CD4-positive, alpha-beta T cell treated with Interferon alpha-2 for 1 hour (primary cell): ENCODE measurements at places on chromosomes 3 and 15.

DNA sequence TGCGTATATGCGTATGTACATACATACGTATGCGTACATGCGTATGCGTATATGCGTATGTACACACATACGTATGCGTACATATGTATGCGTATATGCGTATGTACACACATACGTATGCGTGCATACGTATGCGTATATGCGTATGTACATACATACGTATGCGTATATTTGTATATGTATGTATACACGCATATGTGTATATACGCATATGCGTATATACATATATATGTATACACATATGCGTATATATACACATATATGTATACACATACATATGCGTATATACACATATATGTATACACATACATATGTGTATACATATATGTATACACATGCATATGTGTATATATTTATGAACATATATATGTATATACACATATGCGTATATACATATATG lies 12.1 kb downstream of the MCTP2 start:
- DNase-seq, result no peak

DNA sequence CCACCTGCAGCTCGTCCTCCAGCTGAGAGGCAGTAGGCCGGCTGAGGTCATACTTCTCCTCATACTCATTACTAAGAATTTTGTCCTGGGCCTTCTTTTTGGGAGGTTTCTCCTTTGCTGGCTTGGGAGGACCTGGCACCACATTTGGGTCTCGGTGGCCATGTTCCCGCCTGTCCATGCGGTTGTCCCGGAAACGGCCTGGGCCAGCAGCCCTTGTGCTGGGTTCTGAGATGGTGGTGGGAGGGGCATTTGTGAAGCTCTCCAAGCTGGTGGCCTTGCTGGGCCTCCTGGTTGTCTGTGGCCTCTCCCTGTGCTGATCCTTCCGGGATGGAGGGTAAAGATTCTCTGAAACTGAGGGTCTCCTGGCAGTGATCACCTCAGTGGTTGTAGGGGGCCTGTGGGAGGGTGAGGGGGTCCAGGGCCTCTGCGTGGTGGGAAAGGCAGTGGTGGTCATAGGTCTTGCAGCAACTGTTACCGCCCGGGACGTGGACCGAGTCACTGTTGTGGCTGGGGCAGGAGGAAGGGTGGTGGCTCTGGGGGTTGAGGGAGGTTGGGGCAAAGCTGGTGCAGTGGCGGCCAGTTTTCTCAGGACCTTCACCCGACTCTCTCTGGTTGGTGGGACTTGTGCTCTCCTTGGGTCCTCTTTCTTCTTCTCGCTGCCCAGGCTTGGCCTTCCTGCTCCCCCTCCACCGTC lies 2.5 kb downstream of the CCDC80 start:
- DNase-seq, result no peak

GRCh38 chr3:129128357-129129155 lies 7.0 kb upstream of the RAB43 start:
- no peak for DNase-seq

- DNase-seq, result no peak
Observed at GRCh38 chr3:146709969-146710368, 104.8 kb upstream of the PLSCR5 start.

- no peak for DNase-seq
Observed at GRCh38 chr3:121794264-121794983, 40.4 kb downstream of the IQCB1 start.
